ENCODE measurements at places on chromosomes 7 and 10.

- no peak for DNase-seq
Measured at GRCh38 chr7:16816824-16817223, 12.0 kb upstream of the AGR2 start.

- DNase-seq = no peak
Measured at GRCh38 chr10:123069246-123069986, 60.6 kb downstream of the ACADSB start.

GRCh38 chr10:102121739-102122372 is 1.7 kb upstream of the LDB1 start:
- DNase-seq = no peak

DNA sequence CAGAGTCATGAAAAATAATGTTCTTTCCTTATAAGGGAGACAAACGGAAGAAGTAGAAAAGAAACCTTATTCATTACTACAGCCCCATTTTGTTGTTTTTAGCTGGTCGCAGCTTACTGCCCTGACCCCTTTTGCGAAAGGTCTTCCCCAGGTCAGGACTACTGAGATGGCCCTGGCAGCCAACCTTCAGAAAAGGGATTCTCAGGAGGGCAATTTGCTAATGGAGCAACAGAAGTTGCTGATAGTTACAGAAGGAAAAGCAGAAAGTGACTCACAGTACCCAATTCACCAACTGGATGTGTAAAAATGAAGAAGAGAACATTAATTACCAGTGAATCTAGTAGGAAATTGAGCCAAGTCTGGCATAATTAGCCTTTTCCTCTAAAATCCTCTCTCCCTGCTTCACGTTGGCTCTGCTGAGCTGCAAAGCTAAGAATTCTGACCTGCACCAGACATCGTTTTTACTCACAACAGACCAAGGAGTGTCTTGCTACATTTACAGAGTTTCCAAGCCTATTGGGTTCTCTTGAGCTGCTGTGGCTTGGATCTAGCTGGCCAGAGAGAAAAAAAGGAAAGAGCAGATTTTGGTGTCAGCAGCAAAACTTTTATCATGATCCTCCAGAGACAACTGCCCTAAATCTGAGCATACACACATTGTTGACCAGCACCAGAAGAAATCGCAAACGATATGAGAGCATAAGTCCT is 499.9 kb upstream of the FZD8 start:
- DNase-seq = no peak

DNA sequence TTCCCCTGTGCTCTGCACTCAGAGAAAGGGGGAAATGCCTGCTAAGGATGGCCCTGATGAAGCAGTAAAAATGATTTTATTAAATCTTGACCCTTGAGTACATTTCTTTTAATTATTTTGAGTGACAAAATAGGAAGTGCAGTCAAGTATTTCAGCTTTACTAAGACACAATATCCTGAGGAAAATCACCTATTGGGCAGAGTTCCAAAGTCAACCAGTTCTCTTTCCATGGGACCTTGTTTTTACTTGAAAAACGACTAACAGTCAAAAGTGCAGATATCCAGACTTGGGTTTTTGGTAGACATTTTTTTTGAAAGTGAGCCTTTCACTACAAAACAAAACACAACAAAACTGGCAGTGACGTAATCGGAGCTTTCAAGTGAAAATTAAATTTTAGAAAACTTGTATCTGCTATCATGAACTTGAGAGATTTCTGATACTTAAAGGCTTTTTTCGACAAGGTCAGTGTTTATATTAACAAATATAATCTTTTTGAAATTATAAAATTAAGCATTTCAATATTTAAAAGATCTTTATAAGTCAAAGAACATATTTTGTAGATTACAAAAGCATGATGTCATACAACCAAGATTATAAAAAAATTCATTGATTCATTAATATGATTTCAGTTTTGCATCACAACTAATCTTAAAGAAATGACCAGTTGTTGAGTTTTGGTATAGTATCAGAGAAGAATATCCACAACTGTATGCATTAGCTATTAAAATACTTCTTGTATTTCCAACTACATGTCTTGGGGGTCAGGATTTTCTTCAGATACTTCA is 513.8 kb upstream of the AKR1E2 start:
- no peak for DNase-seq

DNA sequence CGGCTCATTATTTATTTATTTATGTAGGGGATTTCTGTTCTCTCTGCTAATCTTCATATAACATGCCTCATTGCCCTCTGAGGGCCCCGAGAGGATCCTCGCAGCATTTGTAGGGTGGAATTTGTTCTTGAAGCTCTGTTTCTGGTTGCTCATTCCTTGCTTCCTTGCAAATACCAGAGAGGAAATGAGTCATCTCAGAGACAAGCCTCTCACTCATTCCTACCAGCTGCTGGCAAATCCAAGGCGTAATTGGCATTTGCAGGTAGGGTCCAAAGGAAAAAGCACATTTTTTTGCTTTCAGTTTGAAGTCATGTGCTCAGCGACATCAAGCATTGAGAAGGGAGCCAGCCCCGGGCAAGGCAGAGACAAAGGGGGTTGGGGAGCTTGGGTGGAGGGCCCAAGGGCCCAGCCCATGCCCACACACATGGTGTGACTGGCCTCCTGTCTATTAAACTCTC is 501.6 kb downstream of the GALNT17 start:
- DNase-seq = no peak

GRCh38 chr10:4848356-4849041 is 22.5 kb downstream of the AKR1E2 start:
- DNase-seq = no peak

- no peak for DNase-seq
Measured at GRCh38 chr7:111953611-111954010, 252.6 kb downstream of the DOCK4 start.

- DNase-seq = peak; percentile 58
Measured at GRCh38 chr7:48087349-48087748, 1.7 kb upstream of the UPP1 start.

GRCh38 chr7:96996111-96996957 is 9.0 kb upstream of the DLX6 start:
- DNase-seq = no peak

- no peak for DNase-seq
Measured at GRCh38 chr7:99493823-99494222, 6.3 kb downstream of the ZNF394 start.

GRCh38 chr10:119805702-119806230 is 66.9 kb downstream of the MCMBP start:
- DNase-seq = no peak

DNA sequence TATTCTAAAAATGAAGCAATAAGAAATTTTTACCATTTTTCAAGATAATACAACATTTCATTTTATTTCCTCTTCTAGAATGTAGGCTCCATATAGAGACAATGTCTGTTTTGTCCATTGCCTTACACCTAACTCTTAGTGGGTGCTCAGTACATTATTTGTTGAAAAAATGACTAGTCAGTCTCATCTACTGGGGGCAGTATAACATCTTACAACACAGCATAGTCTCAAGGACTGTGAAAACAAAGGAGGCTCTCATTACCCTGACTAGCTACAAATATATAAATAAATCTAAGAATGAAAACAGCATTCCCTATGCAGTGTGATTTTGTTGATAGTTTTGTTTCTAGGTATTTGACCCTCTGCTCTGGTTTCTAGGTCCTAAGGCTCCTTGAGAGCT is 11.6 kb downstream of the CRPPA start:
- no peak for DNase-seq

- DNase-seq = no peak
Measured at GRCh38 chr10:118482393-118483331, 112.8 kb downstream of the PRLHR start.

GRCh38 chr10:6729071-6729774 is 149.1 kb upstream of the PRKCQ start:
- no peak for DNase-seq

GRCh38 chr10:88314362-88314761 is 268.8 kb downstream of the RNLS start:
- no peak for DNase-seq

DNA sequence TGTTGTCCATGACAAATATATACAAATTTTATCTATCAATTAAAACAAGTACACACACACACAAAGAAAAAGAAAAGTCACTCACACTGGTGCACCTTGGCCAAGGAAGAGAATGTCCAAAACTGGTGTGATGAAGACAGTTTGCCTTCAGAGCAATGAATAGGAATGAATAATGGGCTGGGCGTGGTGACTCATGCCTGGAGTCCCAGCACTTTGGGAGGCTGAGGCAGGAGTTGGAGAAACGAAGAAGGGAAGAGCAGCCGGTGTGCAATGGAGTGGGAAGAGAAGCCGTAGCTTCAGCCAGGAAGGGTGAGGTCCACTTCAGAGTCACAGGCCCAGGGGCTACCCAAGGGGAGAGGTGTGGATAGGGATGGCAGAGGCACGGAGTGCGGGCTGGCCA is 253.6 kb downstream of the CCSER2 start:
- no peak for DNase-seq
